Stimulated activated CD8-positive, alpha-beta memory T cell treated with anti-CD3 and anti-CD28 coated beads, Interleukin-2, amount 100 ng/mL, for 1 hour (primary cell): ENCODE measurements at places on chromosomes 13 and 19.

GRCh38 chr13:94256721-94257120 is 222.8 kb downstream of the DCT start:
- no peak for DNase-seq

- DNase-seq: no peak
These were observed 681.3 kb upstream of the SLITRK1 start for GRCh38 chr13:84563611-84564010.

- no peak for DNase-seq
These were observed 715.1 kb downstream of the UQCRFS1 start for GRCh38 chr19:28497887-28498286.

DNA sequence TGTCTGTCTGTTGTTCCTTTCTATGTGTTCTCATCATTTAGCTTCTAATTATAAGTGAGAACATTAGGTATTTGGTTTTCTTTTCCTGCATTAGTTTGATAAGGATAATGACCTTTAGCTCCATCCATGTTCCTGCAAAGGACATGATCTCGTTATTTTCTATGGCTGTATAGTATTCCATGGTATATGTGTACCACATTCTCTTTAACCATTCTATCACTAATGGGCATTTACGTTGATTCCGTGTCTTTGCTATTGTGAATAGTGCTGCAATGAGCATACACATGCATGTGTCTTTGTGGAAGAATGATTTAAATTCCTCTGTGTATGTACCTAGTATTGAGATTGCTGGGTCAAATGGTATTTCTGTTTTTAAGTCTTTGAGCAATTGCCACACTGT is 1799.7 kb downstream of the SLITRK5 start:
- DNase-seq: no peak

DNA sequence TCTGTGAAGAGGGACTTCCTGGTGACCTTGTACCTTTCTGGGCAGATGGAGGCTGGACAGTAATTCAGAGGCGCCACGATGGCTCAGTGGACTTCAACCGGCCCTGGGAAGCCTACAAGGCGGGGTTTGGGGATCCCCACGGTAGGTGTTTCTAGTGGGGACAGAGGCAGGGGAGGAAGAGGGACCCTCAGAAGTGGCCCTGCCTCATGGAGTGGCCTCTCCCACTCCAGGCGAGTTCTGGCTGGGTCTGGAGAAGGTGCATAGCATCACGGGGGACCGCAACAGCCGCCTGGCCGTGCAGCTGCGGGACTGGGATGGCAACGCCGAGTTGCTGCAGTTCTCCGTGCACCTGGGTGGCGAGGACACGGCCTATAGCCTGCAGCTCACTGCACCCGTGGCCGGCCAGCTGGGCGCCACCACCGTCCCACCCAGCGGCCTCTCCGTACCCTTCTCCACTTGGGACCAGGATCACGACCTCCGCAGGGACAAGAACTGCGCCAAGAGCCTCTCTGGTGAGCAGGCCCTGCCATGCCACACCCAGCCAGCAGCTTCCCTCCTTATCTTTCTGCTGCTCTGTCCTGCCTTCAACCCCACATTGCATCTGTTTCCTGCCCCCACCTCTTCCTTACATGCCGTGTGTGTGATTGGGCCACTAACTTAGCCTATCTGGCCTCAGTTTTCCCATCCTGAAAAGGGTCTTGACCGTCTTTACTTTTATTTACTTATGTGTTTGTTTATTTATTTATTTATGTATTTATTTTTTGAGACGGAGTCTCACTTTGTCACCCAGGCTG is 7.3 kb downstream of the ANGPTL4 start:
- no peak for DNase-seq

GRCh38 chr19:14889994-14890642 is 4.2 kb upstream of the OR7A17 start:
- no peak for DNase-seq

GRCh38 chr13:28638756-28639155 is 20.2 kb upstream of the POMP start:
- no peak for DNase-seq

DNA sequence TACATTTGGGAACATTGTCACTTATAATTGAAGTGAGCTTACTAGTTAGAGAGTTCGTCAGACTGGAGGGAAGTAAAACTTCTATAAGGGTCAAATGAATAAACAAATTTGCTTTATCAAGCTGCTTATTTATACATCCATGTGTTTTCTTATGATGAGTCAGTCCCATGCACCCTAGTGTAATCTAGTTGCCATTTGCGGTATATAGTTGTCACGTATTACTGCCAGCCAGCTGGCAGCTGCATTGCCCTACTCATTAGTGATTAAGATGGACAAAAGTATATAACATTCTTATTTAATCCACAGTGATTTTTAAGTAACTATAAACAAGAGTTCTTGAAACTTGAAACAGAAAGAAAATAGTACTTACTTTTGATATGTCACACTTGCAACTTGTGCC is 182.4 kb downstream of the GPC6 start:
- DNase-seq: no peak

GRCh38 chr19:13366529-13367143 is 139.6 kb downstream of the CACNA1A start:
- no peak for DNase-seq

DNA sequence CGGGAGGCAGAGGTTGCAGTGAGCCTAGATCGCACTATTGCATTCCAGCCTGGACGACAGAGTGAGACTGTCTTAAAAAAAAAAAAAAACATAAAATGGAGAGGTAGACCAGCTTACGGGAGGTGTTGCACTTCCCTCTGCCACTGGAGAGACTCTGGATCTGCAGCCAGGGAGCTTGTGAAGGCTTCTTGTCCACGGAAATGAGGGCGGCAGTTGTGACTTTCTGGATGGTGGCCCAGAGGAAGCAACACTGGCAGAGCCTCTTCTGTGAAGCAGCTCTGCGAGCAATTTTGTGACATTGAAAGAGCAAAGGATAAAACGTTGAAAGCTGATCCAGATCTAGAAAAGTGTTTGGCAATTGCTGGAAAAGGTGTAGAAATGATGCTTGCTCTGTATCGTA is 10.4 kb downstream of the SPINT2 start:
- DNase-seq: no peak

DNA sequence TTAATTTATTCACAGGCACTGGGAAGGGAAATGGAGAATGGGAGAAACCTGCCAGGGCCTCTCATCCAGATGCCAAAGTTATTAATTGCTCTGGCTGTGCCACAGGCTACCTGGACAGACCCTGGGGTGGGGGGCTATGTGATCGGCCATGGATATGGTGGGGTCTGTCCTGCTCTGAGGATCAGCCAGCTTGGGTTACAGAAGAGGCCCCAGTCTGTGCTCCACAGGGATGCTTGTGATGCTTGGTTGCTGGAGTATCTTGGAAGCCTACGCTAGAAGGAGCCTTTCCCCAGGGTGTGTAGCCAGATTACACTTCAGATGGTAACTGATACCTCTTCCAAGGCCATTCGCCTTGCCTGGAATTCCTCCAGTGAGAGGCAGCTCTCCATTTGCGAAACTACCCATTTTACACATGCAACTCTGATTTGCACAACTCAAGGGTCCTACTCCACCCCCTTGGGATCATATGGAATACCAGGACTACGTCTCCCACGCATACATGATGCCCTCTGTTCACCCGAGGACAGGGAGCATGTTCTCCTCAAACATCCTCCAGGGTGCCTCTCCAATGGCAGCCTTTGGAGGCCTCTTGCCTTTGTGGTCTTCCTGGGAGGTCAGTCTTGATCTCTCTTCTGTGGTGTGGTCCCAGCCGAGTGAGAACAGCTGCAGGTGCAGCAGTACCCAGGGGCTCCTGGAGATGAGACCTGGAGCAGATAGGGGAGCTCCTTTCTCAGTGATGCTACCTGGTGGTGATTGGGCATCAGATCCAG is 186.6 kb upstream of the TSHZ3 start:
- DNase-seq: no peak

DNA sequence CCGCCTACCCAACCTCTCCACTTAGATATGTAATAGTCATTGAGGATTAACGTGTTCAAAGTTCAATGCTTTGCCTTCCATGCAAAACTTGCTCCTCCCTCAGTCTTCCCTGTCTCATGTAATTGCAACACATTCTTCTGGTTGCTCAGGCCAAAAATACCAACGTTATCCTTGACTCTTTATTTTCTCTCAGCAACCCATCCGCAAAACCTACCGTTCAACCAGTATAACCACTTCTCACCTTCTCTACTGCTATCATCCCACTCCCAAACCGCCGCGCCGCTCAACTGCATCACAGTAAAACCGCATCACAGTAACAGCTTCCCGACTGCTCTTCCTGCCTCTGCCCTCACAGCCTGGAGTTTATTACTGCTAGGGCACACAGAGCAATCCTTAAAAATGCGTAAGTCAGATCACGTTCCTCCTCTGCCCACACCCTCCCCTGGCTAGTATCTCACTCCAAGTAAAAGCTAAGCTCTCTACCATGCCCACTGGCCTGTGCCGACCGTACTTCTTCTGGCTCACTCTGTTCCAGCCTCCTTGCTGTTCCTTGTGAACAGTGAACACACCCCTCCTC is 8.2 kb downstream of the MTIF3 start:
- no peak for DNase-seq

DNA sequence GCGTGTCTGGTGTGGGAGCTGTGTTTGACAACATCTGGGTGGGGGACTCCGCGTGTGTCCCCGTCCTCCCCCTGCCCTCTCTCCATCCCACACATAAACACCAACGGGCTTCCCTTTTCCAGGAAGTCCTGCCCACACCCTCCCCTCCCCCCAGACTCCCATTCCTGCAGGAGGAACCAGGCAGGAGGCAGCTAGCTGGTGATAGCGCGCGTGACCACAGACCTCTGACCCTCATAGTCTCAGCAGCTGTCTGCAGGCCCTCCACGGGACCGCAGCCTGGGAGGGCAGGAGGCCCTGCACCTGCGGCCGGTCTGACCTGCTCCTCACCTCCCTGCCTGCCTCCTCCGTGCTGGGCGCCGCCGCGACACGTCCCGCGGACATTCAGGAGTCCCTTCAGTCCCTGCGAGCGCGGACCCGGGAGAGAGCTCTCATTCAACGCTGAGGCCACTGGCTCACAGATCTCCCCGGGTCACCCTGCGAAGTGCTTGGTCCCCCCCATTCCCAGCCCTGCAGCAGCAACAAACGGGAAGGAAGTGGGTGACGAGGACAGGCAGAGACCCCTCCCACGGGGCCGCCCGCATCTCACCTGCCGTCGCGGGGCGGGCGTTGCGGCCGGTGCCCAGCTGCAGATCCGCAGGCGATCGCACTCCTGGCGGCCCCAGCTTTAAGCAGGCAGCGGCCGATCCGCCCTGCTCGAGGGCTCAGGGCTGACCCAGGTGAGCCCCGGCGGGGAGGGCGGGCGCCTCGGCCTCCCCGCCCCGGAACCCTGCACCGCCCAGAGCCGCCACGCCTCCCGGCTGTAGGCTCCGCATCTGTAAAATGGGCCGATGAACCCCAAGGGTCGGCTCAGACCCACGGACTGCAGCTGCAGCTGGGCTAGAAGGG is 1.1 kb upstream of the ACP5 start:
- DNase-seq: no peak

- DNase-seq: no peak
These were observed 26.9 kb downstream of the SIN3B start for GRCh38 chr19:16856091-16856490.

- no peak for DNase-seq
These were observed 472.2 kb downstream of the TDRD3 start for GRCh38 chr13:60869225-60869624.

- no peak for DNase-seq
These were observed 1459.5 kb upstream of the PCDH20 start for GRCh38 chr13:62875118-62875640.

- no peak for DNase-seq
These were observed 25.0 kb downstream of the LRCH1 start for GRCh38 chr13:46577696-46578589.

DNA sequence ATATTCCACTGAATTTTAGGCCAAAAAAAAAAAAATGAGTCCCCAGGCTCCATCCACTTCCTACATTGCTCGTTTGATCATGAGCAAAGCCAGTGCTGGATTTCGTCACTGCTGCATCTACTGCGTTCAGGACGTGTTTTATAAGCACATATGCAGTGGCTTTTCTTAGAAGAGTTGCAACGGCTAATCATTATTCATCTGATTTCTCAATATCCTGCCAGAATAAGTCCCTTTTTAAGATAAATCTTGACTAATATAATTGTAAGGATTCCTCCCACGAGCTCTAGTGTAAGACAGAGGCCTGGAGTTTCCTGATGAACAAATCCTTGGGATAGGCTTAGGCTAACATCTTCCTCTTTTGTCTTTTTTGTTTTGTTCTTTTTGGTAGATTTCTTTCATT is 19.5 kb downstream of the FAM124A start:
- DNase-seq: no peak

DNA sequence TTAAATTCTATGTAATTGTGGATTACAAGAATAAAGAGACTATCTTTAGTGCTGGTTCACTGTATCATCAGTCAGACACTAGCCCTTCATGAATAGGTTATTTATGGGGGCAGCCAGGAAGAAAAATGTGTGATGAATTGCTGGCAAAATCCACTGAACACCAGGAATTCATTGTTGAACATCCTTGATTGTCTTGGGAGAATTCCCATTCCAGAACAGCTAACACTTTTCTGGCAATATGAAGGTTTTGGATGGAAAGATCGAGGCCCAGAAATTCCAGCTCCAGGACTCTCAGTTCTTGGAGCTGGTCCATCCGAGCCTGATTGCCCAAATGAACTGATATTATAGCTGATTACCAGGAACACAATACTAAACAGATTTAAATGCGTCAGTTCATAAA is 11.5 kb upstream of the SPART start:
- no peak for DNase-seq

DNA sequence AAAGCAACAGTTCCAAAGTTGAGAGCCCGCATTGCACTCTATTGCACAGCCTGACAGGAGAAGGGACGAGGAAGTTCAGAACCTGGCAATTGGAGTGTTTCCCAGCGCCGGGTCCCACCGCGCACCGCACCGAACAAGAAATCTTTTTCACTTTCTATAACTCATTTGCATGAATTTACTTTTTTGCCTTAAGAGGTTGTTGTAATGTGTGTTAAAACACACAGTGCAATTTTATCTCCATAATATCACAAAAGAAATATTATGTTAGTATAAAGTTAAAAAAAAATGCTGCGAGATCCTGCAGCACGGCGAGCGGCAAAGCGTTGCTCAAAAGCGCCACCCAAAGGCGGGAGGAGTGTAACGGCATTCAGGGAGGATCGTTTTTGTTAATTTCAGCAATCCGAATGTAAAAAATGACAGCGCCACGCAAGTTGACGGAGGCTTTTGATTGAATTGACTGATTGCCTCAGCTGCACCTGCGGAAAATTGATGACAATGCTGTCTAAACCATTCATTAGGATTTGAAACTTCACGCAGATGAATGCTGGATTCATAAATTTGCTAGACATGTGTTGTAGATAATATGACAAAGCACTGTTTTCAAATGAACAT is 303.6 kb upstream of the ZNF507 start:
- no peak for DNase-seq

DNA sequence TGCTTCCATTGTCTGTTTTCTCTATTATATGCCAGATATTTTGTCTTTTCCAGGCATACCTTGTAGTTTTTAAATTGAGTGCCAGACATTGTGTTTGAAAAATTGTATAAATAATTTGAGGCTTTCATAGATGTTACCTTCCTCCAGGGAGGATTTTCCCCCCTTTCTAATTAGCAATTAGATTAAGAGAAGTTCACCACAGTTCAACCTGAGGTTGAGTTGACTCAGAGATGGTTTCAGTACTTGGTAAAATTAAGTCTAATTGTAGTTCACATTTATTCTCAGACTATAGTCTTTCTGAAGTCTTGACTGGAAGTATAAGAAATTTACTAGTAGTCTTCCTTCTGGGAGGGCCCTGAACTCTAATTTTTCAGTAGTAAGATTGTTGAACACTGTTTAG is 104.1 kb upstream of the SCEL start:
- DNase-seq: no peak
